Brain microvascular endothelial cell (primary cell): ENCODE measurements at places on chromosomes 5 and 9.
A peak's percentile ranks its signal among the peaks of the same experiment; 100 is the strongest.

DNA sequence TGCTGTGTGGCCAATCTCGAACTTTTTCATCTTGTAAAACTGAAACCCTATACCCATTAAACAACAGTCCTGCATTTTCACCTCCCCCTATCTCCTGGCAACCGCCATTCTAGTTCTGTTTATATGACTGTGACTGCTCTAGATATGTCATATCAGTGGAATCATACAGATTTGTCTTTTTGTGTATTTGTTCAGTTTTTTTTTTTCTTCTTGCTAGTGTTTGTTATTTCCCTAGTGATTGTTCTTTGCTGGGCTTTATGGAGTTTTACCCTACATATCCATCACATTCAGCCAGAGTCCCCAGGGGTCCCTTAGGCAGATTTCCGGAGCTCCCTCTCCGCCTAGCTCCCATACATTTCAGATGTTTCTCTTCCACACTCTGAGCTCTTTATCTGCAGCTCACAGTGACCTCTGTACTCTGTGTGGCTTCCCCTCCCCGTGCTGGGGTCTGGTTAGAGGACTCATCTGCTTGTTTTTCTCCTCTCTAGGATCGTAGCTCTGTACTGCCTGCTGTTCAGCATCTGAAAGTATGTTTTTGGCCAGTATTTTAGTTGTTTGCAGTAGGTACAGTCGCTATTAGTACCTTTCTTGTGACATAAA is 25.1 kb upstream of the CARTPT start:
- peak; percentile 17 for DNase-seq

DNA sequence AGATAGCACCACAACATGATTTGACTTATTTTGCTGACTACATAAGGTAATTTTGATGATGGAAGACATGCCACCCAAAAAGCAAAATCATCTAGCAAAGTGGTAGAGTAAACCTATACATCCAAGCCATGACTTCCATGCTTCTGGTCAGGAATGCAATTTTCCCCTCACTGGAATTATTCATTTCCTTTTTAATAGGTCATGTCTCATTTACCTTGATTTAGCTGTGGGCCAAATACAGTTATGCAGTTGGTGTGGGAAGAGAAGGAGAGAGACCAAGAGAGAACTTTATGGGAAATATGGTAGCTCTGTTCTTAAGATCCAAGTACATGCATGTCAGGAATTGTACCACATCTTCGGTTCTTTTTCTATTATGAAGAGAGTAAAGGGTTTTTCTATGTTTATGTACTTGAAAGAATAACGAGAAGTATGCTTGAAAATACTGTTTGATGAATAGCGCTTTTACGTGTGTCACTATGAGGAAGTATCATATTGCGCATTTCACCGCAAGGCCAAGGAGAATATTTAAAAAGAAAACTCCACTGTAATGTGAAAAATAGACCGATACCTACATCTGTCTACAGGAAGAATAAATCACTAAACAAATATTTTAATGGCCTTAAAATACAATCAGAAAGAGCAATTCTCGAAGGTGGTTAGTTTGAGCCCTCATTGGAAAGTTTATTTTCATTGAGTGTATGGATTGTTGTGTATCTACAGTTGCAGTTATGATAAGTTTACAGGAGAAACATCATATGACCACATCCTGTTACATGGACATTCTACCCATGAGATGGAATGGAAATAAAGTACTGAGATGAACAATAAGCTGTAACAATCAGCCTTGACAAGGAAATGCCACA is 134.0 kb downstream of the FOXD1 start:
- DNase-seq, result no peak

DNA sequence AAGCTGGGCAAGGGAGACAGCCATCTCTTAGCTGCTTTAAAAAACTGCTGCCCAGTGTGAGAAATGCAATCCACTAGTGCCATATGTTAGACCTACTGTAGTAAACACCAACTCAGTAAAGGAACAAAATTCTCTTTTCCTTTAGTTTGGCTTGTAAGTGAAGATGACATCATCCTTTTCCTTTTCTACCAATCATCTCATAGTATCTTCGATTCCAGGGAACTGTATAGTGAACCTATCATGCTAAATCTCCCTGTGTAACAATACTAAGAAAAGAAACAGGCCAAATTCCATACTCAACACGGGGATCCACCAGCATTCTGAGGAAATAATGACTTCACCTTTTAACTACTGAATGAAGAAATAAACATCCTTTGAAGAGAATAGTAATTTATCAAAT is 100.1 kb downstream of the RAPGEF6 start:
- DNase-seq, result no peak

DNA sequence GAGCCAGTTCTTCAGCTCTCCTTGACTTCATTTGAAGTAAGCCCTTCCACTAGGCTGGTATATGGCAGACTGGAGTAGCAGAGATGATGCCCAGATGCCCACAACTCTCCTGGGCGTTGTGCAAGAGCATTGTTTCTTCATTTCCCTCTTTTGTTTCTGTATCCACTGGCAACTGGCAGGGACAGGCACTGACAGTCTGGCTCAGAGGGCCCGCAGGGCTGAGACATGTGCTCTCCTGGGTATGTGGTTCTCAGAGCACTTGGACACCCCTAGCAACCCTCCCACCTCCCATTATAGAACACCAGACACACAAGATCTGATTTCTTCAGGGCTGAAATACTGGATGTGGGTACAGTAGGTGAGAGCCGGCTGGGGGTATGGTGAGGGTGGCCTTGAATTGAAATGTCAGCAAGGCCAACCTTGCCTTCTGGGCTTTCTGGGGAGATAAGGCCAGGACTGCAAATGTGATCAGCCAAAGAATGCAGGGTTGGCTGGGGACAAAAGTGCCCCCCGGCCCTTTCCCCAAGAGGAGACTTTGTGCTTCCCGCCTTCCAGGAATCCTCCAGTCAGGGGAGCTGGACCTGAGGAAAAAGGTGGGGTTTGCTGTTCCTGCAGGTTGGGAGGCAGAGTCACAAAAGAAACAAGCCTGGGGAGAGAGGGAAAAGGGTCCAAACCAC is 28.6 kb upstream of the CTNNA1 start:
- no peak for DNase-seq

GRCh38 chr9:20479419-20480155 is 142.7 kb downstream of the MLLT3 start:
- DNase-seq, result no peak

GRCh38 chr5:59660737-59661136 is 232.8 kb downstream of the PDE4D start:
- peak; percentile 54 for DNase-seq

- DNase-seq, result peak; percentile 12
Measured at GRCh38 chr5:116144103-116144502, 59.3 kb downstream of the COMMD10 start.

DNA sequence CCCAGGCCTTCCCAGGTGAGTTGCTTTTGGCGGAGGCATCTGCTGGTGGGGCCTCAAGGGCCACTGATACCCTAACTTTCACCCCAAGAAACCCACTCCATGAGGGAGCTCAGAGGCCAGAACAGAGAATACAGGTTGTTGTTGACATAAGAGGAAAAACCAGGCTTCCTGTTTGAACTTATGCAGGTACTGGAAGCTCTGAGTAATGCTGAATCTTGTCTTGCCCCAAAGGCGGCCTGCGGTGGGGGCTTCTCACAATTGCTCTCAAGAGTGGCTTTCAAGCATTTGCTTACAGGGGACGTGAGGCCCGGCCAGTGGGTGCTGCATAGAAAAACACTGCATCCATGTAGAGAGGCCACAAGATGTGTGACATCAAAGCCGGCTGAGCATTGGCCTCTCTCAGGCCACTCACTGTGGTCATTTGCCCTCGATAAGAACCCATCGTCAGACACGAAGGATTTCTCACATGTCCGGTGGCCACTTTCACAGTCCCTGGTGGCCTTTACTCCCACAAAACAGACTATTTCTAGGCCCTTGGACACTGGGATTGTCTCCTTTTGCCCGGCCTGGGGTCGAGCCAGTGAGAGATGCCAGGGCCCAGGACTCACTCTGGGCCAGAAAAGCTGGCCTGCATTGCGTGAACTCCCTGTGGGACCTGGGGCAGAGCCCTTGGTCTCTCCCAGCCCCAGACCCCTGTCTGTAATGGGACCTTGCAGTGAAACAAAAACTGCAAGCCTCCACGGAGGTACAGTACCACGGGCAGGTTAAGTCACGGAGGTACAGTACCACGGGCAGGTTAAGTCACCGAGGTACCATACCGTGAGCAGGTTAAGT is 34.5 kb upstream of the TCF7 start:
- DNase-seq, result no peak

DNA sequence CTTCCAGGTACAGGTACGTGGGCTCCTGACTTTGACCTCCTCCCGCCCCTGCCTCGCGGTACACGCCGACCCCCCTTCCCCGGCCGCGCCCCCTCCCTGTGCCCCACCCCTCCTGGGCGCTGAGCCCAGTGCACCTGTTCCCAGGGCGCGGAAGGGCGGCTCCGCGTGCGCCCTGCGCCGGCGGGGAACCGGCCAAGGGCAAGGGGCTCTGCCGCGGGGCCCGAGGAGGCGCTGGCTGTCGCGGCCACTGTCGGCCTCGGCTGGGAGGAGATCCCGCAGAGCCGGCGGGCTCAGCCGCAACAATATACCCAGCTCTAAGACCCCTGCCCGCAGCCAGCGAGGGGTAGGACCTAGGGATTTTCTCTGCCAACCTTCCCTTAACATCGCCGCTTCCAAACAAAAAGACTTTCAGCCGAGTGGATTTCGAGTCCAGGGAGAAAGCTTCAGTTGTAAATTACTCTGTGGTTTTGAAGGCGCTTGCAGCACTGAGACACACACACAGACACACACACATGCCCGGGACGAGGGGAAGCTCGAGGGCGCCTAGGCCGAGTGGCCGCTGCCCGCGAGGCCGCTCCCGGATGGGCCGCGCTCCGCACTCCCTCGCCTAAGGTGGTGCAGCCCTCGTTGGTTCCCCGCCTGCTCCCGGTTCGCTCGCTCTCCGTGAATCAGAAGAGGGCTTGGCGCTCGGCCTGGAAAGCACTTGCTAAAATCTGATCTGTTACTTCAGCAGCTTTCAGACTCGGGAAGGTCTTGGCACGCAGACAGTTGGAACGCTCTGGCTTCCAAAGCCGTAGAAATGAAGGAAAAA is 1.2 kb downstream of the FGF18 start:
- DNase-seq, result peak; percentile 69

DNA sequence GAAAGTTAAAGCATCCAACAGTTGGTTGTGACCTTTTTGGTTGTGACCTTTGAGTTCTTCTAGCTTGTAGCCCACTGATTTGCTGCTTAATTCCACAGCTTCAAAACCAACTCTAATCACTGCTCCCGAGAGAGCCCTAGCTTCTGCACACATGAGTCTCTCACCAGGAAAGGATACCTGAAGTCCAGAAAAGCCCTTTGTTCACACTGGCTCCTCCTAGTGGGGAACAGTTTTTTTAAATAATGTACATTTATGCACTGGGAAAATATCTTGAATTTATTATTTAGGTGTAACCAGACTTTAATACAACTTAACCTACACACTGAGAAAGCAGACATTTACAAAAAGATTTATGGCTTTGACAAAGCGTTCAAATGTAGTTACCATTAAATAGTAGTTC is 120.2 kb upstream of the CCDC152 start:
- no peak for DNase-seq

DNA sequence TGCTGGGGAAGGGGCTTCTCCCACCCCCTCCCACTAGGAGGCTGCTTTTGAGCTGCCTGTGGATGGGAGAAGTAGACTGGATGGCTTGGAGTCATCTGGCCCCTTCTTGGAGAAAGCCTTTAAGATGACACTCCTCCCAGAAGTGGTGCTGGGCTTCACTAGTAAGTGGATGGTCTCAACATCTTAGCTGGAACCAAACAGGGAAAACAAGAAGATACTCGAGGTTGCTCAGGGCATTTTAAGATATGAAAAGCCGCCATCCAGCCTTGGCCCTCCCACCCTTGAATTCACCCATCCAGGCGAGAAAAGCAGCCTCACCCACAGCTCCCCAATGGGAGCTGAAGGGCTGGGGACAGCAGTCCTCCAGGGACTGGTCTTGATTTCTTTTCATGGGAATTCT is 7.8 kb upstream of the SMIM32 start:
- no peak for DNase-seq

DNA sequence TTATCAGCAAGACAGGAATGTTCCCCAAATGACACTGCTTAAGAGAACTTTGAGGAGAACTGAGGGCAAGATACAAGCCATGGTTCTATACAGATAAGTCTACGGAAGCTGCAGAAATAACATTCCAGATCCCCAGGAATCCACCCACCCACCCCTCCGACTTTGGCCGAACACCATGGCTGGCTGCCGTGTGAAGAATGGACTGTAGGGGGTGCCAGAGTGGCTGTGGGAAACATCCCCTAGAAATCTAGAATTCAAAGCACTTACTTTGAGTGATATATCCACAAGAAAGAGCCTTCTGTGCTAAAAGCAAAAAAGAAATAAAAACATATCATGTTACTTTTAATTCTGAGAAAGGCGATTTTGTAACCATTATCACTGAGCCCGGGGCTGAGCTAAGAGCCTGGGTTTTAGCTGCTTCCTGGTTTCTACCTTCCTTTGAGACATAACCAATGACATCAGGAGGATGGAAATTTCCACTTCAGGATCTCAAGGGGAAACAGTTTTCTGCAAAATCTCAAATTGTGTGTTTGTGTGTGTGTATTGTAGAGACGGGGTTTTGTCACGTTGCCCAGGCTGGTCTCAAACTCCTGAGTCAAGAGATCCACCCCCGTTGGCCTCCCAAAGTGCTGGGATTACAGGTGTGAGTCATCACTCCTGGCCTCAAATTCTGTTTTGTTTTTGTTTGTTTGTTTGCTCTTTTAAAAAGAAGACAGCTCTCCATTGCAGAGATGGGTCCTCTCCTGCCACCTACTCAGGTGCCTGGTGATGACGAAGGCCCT is 36.4 kb downstream of the GGTA1 start:
- DNase-seq, result peak; percentile 69

- DNase-seq, result no peak
Measured at GRCh38 chr9:134323741-134324358, 2.4 kb upstream of the RXRA start.

GRCh38 chr5:14574891-14575508 is 6.6 kb upstream of the OTULINL start:
- DNase-seq, result no peak

GRCh38 chr5:151257731-151258181 is 4.8 kb downstream of the GM2A start:
- DNase-seq, result no peak

DNA sequence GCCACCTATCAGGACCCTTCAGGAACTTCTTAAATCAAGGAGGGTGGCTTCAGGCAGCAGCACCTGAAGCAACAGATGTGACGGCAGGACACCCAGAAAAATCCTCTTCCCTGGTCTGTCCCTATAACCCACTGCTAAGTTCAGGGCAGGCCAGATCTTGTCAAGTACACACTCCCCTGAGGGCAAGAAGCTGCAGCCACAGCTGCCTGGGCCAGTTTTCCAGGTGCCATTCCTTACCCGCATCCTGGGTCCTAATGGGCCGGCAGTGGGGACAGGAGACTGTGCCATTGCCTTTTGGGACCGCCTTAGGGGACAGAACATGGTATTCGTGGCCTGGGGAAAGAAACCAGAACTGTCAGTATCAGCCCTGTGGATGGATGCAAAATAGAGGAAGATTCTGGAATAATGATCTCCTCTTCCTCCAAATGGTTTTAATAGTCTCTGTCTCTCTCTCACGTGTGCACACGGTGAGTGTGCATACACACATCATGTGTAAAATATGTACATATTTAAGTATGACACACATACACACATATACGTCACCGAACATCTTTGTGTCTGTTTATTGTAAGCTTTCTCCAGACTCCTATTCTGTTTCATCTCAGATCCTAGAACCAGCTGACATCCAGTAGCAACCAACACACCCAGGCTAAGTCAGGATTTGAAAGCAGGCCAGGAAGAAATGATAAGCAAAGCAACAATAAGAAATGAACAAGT is 14.0 kb downstream of the ORM2 start:
- no peak for DNase-seq
